NCI-H1048 (cell line): ENCODE measurements at places on chromosomes 16 and 17.

- no peak for DNase-seq
Observed at GRCh38 chr17:61401389-61402072, 1.9 kb downstream of the TBX2 start.

- DNase-seq: no peak
Observed at GRCh38 chr17:48149787-48150463, 42.4 kb downstream of the SNX11 start.

GRCh38 chr16:23494188-23494587, 16.1 kb downstream of the GGA2 start:
- DNase-seq: no peak

DNA sequence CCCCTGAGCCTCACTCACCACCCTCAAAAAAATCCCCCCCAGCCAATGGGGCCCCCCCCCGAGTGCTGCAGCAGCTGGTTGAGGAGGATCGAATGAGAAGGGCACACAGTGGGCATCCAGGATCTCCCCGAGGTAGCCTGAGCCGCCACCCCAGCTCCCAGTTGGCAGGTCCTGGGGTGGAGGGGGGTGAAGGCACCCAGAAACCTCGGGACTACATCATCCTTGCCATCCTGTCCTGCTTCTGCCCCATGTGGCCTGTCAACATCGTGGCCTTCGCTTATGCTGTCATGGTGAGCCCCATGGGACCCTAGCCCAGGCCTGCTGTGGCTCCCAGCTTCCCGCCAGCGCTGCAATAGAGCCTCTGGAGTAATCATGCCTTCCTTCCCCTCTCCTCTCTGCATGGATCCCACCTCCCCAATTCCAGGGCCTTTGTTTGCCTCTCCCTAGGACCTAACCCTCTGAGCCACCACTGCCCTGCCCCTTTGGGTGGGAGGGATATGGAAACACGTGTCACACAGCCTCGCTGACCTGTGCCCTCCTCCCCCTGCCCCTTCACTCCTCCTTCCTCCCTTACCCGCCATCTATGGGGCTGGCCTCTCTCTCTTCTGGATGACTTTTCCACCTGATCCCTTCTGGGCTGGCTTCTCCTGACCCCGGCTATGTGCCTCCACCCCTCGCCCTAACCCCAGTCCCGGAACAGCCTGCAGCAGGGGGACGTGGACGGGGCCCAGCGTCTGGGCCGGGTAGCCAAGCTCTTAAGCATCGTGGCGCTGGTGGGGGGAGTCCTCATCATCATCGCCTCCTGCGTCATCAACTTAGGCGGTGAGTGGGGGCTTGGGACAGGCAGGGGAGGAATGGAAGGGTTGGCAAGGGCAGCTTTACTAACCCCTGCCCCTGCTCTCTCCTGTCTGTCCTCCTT, 1.9 kb downstream of the PRRT2 start:
- no peak for DNase-seq

- no peak for DNase-seq
Observed at GRCh38 chr16:73040735-73041402, 7.1 kb downstream of the ZFHX3 start.

- no peak for DNase-seq
Observed at GRCh38 chr17:59287452-59287851, 44.0 kb upstream of the YPEL2 start.

- DNase-seq: no peak
Observed at GRCh38 chr16:84566545-84567257, 51.2 kb downstream of the COTL1 start.

DNA sequence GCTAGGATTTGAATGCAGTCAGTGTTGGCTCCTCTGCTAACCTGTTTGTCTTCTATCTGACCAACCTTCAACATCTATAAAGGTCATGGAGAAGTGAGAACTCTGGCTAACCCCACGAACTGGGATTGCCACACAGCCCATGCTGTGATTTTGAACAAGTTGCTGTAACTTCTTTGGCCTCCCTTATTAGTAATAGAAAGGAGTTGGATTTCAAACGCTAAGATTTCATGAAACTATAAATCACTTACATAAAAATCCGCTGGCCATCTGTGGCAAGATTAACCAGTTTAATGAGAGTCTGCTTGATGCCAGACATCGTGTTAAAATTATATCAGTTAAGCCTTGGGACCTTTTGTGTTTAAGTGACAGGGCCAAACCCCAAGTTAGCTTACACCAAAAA, 53.4 kb downstream of the HSD17B2 start:
- no peak for DNase-seq

DNA sequence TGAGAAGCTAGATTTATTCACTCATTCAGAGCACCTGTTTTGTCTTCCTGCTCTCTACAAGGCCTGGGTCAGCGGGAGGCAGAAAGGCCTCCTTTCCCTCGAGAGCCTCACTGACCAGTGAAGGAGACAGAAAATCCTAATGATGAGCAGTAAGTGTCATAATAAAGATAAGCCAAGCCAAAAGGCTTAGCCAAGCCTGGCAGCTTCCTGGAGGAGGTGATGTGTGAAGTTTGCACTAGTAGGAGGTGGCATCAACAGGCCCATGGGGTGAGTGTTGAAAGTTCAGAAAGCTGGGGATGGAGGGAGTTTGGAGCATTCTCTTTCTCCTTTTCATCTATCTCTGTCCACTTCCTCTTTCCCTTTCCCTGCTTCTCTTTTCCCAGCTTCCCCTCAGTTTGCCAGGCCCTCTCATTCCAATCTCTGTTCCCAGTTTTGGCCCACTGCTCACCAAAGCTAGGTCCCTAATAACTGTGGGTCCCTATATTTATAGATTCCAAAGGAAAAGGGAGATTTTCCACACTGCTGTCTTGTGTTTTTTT, 16.5 kb upstream of the SPNS3 start:
- DNase-seq: no peak
